ENCODE measurements at places on chromosomes 1 and 21.
A peak's percentile ranks its signal among the peaks of the same experiment; 100 is the strongest.

- DNase-seq, result no peak
- H3K4me1 ChIP-seq, result peaks cover 40% of the 10 kb centered on the region
- no peaks in the 10 kb centered on the region for H3K36me3 ChIP-seq
- no peak overlapping the region for H3K4me3 ChIP-seq
These were observed 829 bp upstream of the HES2 start for GRCh38 chr1:6420454-6421042.

DNA sequence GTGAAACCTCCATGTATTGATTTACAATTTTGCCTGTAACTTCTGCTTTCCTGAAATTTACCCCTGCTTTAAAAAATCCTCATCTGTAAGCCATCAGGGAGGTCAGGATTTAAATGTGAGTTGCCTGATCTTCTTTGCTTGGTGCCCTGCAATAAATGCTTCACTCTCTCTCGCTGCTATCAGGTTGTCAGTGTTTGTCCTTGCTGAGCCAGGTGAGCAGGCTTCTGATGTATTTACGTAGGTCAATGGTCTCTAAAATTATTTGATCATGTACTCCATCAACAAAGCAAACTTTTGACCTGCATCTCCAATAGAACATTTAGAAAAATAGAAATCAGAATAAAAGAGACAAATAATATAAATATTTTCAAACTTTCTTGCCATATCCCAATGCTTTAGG is 453.4 kb downstream of the DPYD start:
- H3K27ac ChIP-seq, result no peak overlapping the region
- no peak overlapping the region for H3K4me3 ChIP-seq
- H3K27me3 ChIP-seq, result no peaks in the 10 kb centered on the region
- no peak for DNase-seq

- no peaks in the 10 kb centered on the region for H3K27me3 ChIP-seq
- no peak for DNase-seq
- no peaks in the 10 kb centered on the region for H3K36me3 ChIP-seq
- H3K4me3 ChIP-seq, result no peak overlapping the region
- no peak overlapping the region for H3K27ac ChIP-seq
These were observed 4.4 kb downstream of the PLOD1 start for GRCh38 chr1:11938722-11939526.

GRCh38 chr1:24457866-24458265 is 42.3 kb downstream of the NIPAL3 start:
- DNase-seq, result no peak
- H3K27me3 ChIP-seq, result no peaks in the 10 kb centered on the region
- H3K4me3 ChIP-seq, result no peak overlapping the region
- no peak overlapping the region for H3K27ac ChIP-seq
- no peaks in the 10 kb centered on the region for H3K4me1 ChIP-seq

DNA sequence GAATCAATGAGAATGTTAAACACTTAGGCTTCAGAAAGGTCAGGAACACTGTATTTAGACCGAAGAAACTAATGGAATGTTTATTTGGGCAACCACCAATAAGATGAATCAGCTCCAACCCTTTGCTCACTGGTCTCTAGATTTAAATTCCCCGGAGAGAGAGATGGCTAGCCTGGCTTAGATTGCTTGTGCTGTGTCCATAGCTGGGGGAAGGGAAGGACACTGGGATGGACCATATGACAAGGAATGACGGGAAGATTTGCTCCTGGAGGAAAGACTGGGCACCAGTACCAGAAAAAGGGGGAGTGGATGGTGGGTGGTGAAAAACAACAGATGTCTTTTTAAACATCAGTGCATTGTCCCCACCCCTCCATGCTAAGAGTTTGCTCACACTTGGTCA is 426.6 kb downstream of the DUSP10 start:
- H3K36me3 ChIP-seq, result no peaks in the 10 kb centered on the region
- no peak for DNase-seq
- no peak overlapping the region for H3K27ac ChIP-seq
- no peaks in the 10 kb centered on the region for H3K27me3 ChIP-seq
- H3K4me3 ChIP-seq, result no peak overlapping the region

- H3K4me1 ChIP-seq, result peaks cover 18% of the 10 kb centered on the region
- H3K4me3 ChIP-seq, result no peak overlapping the region
- H3K27ac ChIP-seq, result no peak overlapping the region
- no peaks in the 10 kb centered on the region for H3K27me3 ChIP-seq
- H3K36me3 ChIP-seq, result peaks cover 17% of the 10 kb centered on the region
These were observed 45.1 kb downstream of the TMEM53 start for GRCh38 chr1:44628962-44629756.

GRCh38 chr1:45411510-45411899 is 71.3 kb upstream of the MUTYH start:
- H3K4me3 ChIP-seq, result no peak overlapping the region
- no peaks in the 10 kb centered on the region for H3K36me3 ChIP-seq
- H3K27me3 ChIP-seq, result no peaks in the 10 kb centered on the region
- DNase-seq, result no peak

DNA sequence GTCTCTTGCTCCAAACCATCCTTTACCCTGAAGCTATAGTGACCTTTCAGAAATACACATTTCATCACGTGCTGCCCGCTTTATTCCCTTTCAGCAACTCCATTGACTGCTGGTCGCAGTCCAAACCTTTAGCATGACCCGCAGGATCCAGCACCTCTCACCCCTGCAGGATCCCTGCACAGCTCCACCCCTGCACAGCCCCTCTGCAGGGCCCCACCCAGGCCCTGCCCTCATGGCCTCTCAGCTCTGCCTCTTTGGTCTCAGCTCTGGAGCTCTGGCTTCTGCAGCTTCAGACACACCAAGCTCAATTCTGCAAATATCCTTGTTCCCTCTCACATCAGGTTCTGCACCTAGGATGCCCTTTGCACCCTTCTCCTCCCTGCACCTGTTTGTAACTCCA is 264.9 kb upstream of the C1orf174 start:
- no peaks in the 10 kb centered on the region for H3K36me3 ChIP-seq
- no peak overlapping the region for H3K4me3 ChIP-seq
- H3K27me3 ChIP-seq, result peaks cover 2% of the 10 kb centered on the region
- no peak overlapping the region for H3K27ac ChIP-seq
- DNase-seq, result no peak

DNA sequence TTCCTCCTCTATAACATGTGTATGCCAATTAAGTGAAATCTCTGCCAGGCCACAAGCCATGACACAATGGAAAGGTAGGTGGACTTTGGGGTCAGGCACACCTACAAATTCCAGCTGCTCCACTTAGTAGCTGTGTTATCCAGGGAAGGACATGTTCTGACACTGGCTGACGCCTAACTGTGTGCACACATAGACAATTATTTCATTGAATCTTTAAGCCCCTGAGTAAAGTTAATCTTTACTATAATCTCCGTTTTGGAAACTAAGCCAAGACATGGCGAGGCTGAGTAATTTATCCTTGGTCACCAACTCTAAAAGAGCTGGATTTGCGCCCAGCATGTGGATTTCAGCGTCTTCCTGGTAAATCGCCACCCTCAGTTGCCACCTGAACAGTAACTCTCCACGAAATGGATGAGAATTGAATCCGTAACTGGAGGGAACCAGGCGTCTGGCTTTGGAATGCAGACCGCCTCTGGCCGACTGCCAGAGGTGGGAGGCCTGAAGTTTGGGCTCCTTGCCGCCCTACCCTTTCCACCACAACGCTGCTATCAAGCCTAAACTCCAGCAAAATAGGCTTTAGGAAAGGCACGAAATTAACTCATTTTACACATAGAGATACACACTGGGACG is 888 bp upstream of the SNRPE start:
- H3K27me3 ChIP-seq, result no peaks in the 10 kb centered on the region
- peaks cover 9% of the 10 kb centered on the region for H3K4me1 ChIP-seq
- H3K36me3 ChIP-seq, result peaks cover 18% of the 10 kb centered on the region
- no peak overlapping the region for H3K27ac ChIP-seq
- peak overlapping the region; percentile 97 for H3K4me3 ChIP-seq

GRCh38 chr1:53561503-53562105 is 102.4 kb downstream of the DMRTB1 start:
- H3K36me3 ChIP-seq, result no peaks in the 10 kb centered on the region
- no peak overlapping the region for H3K27ac ChIP-seq
- no peak overlapping the region for H3K4me3 ChIP-seq
- H3K4me1 ChIP-seq, result no peaks in the 10 kb centered on the region

DNA sequence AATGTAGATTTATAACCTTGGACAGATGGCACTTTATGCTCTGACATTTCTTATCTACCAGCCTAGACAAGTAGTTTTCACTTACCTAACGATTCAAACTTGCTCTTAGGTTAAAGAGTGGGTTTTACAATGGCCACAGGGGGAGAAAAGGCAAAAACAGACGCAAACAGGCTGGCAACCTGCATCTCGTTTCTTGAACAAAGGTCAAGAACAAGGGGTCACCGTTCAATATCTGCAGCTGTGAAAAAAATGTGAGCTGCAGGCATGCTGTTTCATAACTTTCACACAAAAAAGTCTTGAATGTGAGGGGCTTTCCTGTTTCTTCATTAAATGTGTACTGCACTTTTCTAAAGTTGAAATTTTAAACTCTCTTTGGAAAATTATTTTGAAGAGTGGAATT is 49.4 kb downstream of the SYDE2 start:
- no peaks in the 10 kb centered on the region for H3K27me3 ChIP-seq
- no peaks in the 10 kb centered on the region for H3K4me1 ChIP-seq
- no peak for DNase-seq
- H3K27ac ChIP-seq, result no peak overlapping the region

DNA sequence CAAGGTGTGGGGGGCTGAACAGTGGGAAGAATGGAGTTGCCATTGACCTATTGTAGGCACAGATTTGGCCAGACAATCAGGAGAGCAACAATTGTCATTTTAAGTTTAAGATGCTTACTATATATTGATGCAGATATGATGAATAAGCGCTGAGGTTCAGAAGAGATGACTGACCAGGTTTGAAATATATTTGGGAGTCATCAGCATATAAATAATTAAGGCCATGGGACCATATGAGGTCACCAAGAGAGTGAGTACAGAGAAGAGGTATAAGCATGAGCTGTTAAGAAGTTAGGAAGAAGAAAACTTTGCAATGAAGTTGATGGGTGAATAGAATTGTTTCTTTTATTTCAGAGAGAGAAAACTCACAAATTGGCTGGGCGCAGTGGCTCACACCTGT is 4.5 kb upstream of the GADD45A start:
- no peak overlapping the region for H3K4me3 ChIP-seq
- H3K36me3 ChIP-seq, result no peaks in the 10 kb centered on the region
- peaks cover 7% of the 10 kb centered on the region for H3K4me1 ChIP-seq
- no peaks in the 10 kb centered on the region for H3K27me3 ChIP-seq
- DNase-seq, result no peak
- no peak overlapping the region for H3K27ac ChIP-seq

GRCh38 chr1:26553942-26554682 is 24.6 kb downstream of the RPS6KA1 start:
- no peaks in the 10 kb centered on the region for H3K27me3 ChIP-seq
- no peak overlapping the region for H3K27ac ChIP-seq
- H3K4me1 ChIP-seq, result no peaks in the 10 kb centered on the region
- peaks cover 7% of the 10 kb centered on the region for H3K36me3 ChIP-seq

DNA sequence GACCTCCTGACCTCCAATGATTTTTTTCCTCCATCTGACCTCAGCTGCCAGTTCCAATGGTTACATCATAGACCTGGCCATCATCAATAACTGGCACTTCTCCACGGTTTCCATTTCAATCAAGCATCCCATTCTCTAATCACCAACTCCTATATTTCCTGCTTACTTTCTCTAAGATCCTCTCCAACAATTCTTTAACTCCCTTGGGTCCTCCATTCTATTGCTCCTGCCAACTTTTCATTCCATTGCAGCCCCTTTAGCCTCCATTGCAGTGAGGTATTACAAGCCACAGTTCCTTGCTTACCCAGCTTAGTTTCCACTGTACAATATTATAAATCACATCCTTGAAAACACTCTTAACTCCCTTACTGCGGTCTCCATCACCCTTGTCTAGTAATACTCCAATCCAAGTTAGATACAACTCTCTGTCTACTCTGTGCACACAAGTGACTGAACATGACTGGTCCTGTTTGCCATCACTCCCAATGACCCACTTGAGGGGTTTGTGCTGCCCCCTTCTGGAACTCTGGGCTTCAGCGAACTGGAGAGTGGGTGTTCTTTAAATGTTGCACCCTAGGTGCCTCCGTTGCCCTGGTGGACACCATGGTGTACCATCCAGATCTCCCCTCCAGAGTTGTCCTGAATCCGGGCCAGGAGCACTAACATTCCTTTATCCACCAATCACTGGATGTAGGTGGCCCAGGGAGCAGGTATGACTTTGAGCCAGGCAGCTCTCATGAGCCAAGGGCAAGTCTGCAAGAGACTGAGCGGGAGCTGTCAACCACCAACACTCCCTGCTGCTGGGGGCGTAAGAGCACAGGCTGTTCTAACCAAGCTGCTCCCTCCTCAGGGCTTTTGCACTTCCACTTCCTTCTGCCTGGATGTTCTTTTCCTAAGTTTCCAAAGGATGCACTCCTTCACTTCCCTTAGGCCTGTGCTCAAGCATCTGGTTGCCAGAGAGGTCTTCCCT is 3.7 kb upstream of the FNDC7 start:
- no peaks in the 10 kb centered on the region for H3K36me3 ChIP-seq
- H3K4me1 ChIP-seq, result peaks cover under 1% of the 10 kb centered on the region
- H3K27me3 ChIP-seq, result no peaks in the 10 kb centered on the region
- H3K27ac ChIP-seq, result no peak overlapping the region

DNA sequence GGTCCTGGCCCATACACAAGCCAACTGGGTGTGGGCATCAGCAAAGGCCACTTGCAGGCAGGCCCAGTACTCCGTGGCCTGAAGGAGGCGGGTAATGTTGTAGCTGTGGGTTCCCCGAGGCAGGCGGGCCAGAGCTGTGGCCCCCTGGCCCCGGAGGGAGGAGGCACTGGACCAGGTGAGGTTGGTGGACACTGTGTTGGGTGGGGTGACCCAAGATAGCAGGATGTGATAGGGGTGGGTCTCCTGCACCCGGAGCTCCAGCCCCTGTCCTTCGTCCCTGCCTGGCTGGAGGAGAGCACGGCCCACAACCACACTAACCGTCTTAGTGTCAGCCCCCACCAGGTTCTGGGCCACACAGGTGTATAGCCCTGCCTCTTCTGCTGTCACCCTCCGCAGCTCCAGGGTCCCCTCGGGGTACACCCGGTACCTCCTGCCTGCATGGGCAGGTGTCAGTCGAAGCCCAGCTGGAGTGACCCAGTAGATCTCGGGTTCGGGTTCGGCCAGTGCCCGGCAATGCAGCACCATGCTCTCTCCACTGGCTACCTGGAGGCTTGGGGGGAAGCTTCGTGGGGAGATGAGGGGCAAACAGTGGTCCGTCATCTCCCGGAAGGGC is 67.3 kb downstream of the LRRN2 start:
- H3K27me3 ChIP-seq, result no peaks in the 10 kb centered on the region
- no peak overlapping the region for H3K27ac ChIP-seq
- no peaks in the 10 kb centered on the region for H3K36me3 ChIP-seq
- no peaks in the 10 kb centered on the region for H3K4me1 ChIP-seq
- H3K4me3 ChIP-seq, result no peak overlapping the region

- H3K27me3 ChIP-seq, result no peaks in the 10 kb centered on the region
- no peaks in the 10 kb centered on the region for H3K4me1 ChIP-seq
- no peak for DNase-seq
- no peak overlapping the region for H3K4me3 ChIP-seq
These were observed 26.2 kb downstream of the ATP1B1 start for GRCh38 chr1:169132512-169133227.

All from B cell (primary cell).